Aorta (tissue), 5 donors: ENCODE measurements at places on chromosomes 6 and 20. TPM values are rescaled to one million over a fixed set of nuclear protein-coding genes. Genes with fewer than 3 reads are reported as not detected.

The CLIC5 gene
- total RNA-seq = 3.7 TPM

The PAX1 gene
- total RNA-seq = not detected

The PKHD1 gene
- total RNA-seq = not detected

The SPATS1 gene
- total RNA-seq = not detected

The PSORS1C2 gene
- not detected for total RNA-seq

The RSPO4 gene
- 1.0 TPM for total RNA-seq

The FNDC11 gene
- 0.57 TPM for total RNA-seq

The ZNF512B gene
- 10.8 TPM for total RNA-seq

The TNFRSF6B gene
- 5.9 TPM for total RNA-seq

The ELOVL2 gene
- total RNA-seq = 1.5 TPM

The ECT2L gene
- 0.19 TPM for total RNA-seq

The ASIP gene
- total RNA-seq = not detected

The PAK1IP1 gene
- 9.9 TPM for total RNA-seq

The TXNDC5 gene
- 94.7 TPM for total RNA-seq

The GMNN gene
- 10.2 TPM for total RNA-seq

The HNF4A gene
- total RNA-seq = not detected

The MAK gene
- total RNA-seq = 0.12 TPM

The COX4I2 gene
- total RNA-seq = 5.2 TPM

The CYP21A2 gene
- 2.2 TPM for total RNA-seq

The C20orf144 gene
- total RNA-seq = not detected

The CASS4 gene
- 3.4 TPM for total RNA-seq

The APOBEC2 gene
- not detected for total RNA-seq

The SAMD5 gene
- 3.8 TPM for total RNA-seq

The PLN gene
- total RNA-seq = 587 TPM

The TRIM31 gene
- not detected for total RNA-seq

The SYCP2 gene
- 5.6 TPM for total RNA-seq

The OPN5 gene
- total RNA-seq = not detected

The CD109 gene
- total RNA-seq = 26.1 TPM

The GPLD1 gene
- 7.3 TPM for total RNA-seq

The FRK gene
- total RNA-seq = 9.3 TPM

The MRAP2 gene
- total RNA-seq = 74.4 TPM

The CNR1 gene
- 12.2 TPM for total RNA-seq

The HLA-DMA gene
- total RNA-seq = 109 TPM

The SYS1 gene
- 20.3 TPM for total RNA-seq

The SNRPB gene
- total RNA-seq = 84.2 TPM

The FOXQ1 gene
- not detected for total RNA-seq

The TTK gene
- total RNA-seq = 0.84 TPM

The DNAH8 gene
- total RNA-seq = 0.03 TPM

The SIGLEC1 gene
- 55.8 TPM for total RNA-seq

The PRICKLE4 gene
- total RNA-seq = 3.5 TPM

The FOXF2 gene
- 0.69 TPM for total RNA-seq

The SCP2D1 gene
- not detected for total RNA-seq

The RIPPLY2 gene
- total RNA-seq = not detected

The WFDC12 gene
- total RNA-seq = not detected

The PDE7B gene
- 6.9 TPM for total RNA-seq

The ADTRP gene
- total RNA-seq = 1.2 TPM

The LSM2 gene
- total RNA-seq = 32.4 TPM

The CST2 gene
- 0.75 TPM for total RNA-seq

The MUC21 gene
- total RNA-seq = not detected

The SLC22A1 gene
- 2.8 TPM for total RNA-seq

The BTN1A1 gene
- not detected for total RNA-seq

The RIN2 gene
- 67.0 TPM for total RNA-seq

The MOG gene
- total RNA-seq = not detected
